Motor neuron (in vitro differentiated cells): ENCODE measurements at places on chromosomes 3 and 15. TPM values are rescaled to one million over a fixed set of nuclear protein-coding genes. Genes with fewer than 3 reads are reported as not detected.

DNA sequence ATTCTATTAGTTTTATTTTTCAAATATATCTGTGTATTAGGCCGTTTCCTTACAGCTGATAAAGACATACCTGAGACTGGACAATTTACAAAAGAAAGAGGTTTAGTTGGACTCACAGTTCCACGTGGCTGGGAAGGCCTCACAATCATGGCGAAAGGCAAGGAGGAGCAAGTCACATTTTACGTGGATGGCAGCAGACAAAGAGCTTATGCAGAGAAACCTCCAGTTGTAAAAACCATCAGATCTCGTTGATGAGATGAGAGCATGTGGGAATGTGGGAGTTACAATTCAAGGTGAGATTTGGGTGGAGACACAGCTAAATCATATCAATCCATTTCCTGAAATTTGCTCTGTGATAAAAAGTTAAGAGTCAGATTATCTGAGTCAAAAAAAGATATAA is 2.3 kb upstream of the GOLGA8A start:
- no peak for ATAC-seq

The DOCK3 gene
- total RNA-seq: 11.5 and 11.7 TPM in 2 replicates

The TNNC1 gene
- total RNA-seq: 0.54 TPM in 1 of 2 replicates, not detected in the other

The TMEM158 gene
- total RNA-seq: 4.4 and 5.2 TPM in 2 replicates

The PRRT3 gene
- 1.2 and 2.0 TPM in 2 replicates for total RNA-seq

The ANKRD63 gene
- total RNA-seq: not detected in 2 replicates

DNA sequence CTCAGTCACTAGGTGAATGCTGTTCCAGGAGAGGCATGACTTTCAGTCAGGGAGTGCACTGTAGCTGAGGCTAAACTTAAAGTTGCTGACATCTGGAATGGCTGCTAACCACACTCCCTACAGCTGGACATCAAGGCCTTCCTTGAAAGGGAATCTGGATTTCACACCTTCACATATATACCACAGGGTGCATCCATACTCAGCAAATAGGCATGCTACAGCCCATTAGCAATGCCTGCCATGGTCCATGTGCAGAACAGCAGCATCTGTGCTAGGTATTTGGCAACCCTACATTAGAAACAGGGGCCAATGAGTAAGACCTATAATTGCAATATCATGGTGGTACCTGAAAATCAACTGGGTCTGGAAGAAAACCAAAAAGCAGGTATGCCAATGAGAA is 74.8 kb downstream of the SNTN start:
- ATAC-seq: no peak

- ATAC-seq: no peak
Observed at GRCh38 chr15:27951191-27951890, 147.8 kb downstream of the OCA2 start.

- peak; percentile 85 for ATAC-seq
Observed at GRCh38 chr15:56019060-56019793, 25.8 kb upstream of the NEDD4 start.

GRCh38 chr3:150447631-150448465 is 39.8 kb downstream of the TSC22D2 start:
- no peak for ATAC-seq

DNA sequence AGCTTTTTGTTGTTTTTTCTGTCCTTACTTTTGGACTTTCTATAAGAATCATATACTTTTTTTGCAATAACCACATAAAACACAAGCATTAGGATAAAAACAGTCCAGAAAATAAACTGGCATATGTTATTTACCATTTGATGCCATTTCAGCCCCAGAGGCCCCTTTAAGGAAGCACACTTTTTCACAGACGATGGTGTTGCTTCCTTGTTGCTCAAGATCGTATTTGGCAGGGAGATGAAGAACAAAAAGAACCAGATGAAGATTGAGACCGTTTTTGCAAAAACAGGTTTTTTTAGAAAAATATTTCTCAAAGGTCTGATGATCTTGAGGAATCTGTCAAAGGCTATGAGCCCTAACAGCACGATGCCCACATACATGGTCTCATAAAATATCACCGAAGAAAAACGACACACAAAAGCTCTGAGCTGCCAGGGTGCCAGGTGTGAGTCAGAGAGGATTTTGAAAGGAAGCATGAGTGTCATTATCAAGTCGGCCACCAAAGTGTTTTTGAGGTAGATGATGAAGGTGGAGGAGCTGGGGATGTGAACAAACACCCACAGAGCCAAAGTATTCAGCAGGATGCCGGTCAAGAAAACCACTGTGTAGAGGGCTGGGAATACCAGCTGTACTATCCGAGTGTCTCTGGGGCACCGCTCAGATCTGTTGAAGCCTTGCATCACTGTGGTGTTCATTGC is 902 bp downstream of the P2RY13 start:
- peak; percentile 36 for ATAC-seq

GRCh38 chr15:39283531-39283930 is 297.3 kb upstream of the THBS1 start:
- no peak for ATAC-seq

GRCh38 chr15:75202251-75203016 is 752 bp downstream of the C15orf39 start:
- peak; percentile 32 for ATAC-seq

The GOLGA6D gene
- 3.8 and 4.0 TPM in 2 replicates for total RNA-seq

DNA sequence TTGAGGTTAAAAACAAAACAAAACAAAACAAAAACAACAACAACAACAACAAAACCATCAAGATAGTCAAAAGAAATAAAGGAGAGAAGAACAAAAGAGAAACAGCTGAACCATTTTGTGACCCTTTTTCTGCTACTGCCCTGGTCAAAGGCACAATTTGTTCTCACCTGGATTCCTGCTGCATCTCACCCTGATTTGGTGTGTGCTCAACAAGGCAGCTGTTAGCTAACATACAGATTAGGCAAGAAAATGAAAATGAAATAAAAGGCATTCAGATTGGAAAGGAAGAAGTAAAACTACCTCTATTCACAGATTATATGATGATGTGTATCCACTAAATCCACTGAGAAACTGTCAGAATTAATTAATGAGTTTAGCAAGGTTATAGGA is 28.7 kb upstream of the XIRP1 start:
- ATAC-seq: no peak

DNA sequence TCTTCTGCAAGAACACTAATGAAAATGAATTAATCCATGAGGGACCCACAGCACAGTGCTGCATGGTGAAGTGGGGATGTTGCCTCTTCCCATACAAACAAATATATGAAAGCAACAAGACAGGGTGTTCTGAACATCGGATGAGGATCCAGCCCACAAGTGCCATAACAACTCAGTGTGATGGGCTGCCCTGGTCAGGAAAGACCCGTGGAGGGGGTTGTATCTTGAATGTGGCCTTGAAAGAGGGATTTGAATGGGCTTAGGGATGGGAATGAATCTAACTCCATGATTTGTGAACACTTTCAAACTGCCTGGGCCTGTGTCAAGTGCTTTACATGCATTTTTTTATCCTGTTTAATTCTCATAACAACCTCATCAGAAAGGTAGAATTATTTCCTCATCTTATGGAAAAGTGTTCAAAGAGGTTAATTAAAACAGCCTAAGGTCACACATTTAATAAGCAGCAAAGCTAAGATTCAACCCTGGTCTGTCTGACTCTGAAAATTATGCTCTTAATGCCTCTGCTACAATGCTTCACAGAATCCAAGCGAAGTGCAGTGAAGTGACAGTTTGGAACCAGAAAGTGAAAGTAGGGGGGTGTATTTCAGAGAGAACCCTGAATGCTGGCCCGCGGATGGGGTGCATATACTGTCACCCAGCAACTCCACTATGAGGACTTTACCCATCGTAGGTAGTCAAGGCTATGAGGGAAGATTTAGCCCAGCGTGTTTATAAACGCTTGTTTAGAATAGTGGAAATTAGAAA is 65.6 kb upstream of the HEG1 start:
- ATAC-seq: no peak

The RBP2 gene
- total RNA-seq: 1.8 and 20.8 TPM in 2 replicates

GRCh38 chr15:65902373-65902772 is 33.1 kb downstream of the RAB11A start:
- peak; percentile 26 for ATAC-seq

The TAGLN3 gene
- 171 and 188 TPM in 2 replicates for total RNA-seq

DNA sequence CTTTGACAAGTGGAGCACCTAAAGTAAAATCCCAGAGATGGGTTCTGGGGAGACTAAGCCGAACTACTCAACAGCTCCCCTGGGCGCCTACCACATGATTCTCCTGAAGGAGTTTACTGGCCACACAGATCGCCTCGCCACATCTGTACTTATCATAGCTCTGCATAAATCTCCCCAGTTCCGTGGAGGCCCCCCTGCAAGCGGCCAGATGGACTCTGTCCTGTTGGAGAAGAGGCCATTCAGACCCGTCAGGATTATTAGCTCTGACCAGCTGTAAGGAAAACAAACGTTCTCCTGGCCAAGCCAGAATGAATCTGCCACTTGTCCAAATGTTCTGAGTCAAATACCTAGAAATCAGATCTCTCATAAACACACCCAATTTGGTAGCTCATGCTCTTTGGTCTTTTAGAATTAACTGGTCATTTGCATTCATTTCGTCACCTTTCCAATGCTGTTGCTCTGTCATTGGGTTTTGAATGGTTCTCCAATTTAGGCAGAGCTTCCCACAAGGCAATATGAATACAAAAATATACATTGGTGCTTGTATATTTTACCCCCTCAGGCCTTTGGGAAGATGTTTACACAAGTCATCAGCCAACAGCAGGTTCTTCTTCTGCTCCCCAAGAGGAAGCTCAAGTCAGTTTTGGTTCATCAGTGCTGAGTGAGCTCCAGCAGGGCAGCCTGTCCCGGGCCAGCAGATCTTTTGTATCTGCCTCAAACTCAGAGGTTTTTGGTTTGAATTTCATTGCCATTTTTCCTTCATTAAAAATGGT is 124.5 kb downstream of the THSD4 start:
- ATAC-seq: no peak

The LRRIQ4 gene
- total RNA-seq: 1.2 TPM in 1 of 2 replicates, not detected in the other

DNA sequence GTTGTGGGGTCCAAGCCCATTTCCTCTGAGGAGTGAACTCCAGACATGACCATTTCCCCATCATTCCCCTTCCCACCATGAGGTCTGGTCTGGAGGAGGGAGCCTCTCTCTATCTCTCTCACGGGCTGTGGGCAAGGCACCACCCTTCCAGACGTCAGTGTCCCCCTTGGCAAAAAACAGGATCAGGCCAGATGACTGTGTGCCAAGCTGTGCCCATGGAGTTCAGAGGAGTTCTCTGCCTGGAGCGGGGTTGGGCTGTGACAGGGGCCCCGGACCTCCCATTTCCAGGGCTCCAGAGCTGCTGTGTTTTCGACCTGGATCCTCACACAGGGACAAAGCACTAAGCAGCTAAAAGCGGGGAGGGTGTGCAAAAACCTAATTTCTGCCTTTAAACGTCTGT is 124.5 kb downstream of the RAB11A start:
- no peak for ATAC-seq

- no peak for ATAC-seq
Observed at GRCh38 chr15:72229947-72230196, 1.1 kb downstream of the PKM start.

The NANOGP8 gene
- total RNA-seq: not detected in 2 replicates

GRCh38 chr15:31158858-31159569 is 57.5 kb upstream of the TRPM1 start:
- no peak for ATAC-seq

DNA sequence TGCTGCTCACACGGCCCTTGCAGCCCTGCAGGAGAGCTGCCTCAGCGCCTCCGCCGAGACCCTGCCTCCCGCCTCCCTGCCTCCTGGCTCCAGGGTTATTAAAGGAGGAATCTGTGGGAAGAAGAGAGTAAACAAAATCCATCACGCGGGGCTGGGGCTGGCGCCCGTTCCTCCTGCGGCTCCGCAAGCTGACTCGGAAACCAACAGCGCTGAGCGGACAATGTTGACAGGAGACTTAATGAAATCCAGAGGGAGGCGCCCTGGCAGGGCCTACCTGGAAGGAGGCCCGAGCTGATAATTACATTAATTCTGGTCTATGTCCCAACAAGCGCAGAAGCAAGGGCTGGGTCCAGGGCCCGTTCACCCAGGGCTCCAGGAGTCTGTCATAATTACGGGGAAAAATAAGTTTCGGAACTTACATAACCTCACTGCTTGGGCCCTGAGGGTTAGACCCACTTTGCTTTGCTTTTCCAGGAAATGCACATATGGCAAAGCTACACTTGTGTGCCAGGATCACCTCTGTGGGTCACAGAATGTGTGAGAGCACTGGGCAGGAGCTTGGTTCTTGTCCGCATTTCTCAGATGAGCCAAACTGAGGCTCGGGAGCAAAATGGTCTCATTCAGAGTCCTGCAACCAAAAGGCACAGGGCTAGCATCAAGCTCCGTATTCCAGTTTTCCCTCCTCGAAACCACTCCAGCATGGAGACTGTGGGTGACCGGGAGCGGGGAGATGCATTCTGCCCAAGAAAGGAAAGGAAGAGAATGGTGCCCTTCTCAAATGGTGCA is 43.8 kb upstream of the SLC6A6 start:
- peak; percentile 50 for ATAC-seq

The ULK3 gene
- total RNA-seq: 19.8 and 19.9 TPM in 2 replicates

- no peak for ATAC-seq
Observed at GRCh38 chr15:64693134-64693533, 82.3 kb downstream of the RBPMS2 start.

DNA sequence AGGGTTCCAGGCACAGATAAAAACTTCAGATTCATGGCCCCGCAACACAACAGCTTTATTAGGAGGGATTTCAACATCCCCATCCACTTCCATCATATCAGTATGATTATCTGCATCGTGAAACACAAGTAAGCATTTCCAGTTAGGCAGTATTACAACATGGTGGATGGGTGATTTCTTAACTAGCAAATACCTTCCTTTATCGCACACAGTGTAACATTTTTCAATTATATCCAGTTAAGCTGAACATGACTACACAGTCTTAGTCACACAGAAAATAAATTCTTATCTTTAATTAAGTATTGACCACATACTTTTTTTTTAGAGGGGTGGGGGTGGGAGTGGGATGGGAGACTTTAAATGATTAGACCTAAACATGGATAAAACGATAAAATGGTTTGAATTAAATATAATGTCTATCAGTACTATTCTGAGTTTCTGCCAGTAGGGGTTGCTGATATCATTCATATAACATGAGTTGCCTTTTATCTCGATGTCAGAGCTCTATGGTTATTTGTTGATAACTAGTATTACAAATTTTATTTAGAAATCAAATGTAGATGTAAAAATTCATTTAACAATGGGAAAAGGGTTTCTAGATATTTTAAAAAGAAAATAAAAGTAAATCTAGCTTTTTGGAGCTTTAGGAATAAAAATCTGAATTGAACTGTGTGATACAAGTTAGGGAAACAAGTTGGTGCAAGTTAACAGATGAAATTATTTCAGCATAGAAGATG is 146.6 kb downstream of the TBL1XR1 start:
- ATAC-seq: no peak

The HHLA2 gene
- 0.53 and 0.57 TPM in 2 replicates for total RNA-seq

The AGBL1 gene
- 0.16 and 0.32 TPM in 2 replicates for total RNA-seq

GRCh38 chr3:9311228-9311627 is 51.6 kb upstream of the THUMPD3 start:
- ATAC-seq: no peak
